ENCODE measurements at places on chromosomes 7 and 10.

DNA sequence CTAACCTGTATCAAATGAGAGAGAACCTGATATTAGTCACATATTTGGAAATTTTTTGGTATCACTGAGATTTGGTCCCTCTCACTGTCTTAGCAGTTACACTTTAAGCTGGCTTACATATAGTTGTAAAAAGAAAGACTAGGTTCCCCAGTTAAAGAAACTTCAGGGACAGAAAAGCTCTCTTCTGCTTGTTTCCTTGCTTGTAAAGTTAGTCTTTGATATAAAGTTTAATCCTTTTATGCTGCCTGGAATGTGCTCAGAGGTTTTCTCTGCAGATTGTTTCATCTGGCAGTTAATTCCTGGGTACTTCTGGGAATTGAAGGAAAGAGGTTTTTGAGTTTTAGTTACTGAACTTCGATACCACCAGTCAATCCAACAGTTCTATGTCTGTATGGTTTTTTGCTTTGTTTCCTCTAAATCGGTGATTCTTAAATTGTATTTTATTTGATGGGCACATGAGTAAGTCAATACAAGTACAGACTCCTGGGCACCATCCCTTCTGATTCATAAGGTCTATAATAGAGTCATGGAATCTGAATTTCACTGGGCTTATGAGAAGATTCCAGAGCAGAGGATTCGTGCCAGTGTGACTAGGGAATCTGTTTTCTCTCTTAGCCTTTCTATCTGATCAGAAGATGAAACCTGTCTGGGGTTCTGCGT, 1080.9 kb upstream of the C7orf33 start:
- no peak for DNase-seq

DNA sequence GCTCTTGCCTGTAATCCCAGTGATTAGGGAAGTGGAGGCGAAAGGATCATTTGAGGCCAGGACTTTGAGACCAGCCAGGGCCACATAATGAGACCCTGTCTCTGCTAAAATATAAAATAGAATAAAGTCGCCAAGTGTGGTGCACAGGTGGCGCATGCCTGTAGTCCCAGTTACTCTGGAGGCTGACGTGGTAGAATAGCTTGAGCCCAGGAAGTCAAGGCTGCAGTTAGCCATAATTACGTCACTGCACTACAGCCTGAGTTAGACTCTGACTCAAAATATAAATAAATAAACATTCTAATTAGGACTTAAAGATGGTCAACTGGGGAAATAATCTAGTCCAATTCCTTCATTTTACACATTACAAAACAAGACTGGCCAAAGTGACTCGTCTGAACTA, 768 bp downstream of the CHCHD2 start:
- peak; percentile 17 for DNase-seq

GRCh38 chr7:41058986-41059741, 643.7 kb downstream of the INHBA start:
- no peak for DNase-seq

DNA sequence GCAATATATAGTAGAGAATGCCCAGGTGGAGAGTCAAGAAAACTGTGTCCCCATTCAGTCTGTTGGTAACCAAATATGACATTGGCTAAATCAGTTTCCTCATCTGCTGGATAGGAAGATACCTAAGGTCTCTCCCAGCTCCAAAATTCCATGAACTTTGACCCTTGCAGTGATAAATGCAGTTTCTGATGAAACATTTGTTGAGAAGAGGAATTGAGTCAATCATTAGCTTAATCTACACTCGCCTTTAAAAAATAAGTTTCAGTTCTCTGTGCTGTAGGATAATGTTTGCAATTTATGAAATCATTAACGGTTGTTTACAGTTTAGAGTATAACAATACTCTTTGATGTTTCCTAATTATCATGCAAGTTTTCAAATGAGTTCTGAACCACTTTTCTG, 38.0 kb upstream of the SLC25A13 start:
- DNase-seq = no peak

DNA sequence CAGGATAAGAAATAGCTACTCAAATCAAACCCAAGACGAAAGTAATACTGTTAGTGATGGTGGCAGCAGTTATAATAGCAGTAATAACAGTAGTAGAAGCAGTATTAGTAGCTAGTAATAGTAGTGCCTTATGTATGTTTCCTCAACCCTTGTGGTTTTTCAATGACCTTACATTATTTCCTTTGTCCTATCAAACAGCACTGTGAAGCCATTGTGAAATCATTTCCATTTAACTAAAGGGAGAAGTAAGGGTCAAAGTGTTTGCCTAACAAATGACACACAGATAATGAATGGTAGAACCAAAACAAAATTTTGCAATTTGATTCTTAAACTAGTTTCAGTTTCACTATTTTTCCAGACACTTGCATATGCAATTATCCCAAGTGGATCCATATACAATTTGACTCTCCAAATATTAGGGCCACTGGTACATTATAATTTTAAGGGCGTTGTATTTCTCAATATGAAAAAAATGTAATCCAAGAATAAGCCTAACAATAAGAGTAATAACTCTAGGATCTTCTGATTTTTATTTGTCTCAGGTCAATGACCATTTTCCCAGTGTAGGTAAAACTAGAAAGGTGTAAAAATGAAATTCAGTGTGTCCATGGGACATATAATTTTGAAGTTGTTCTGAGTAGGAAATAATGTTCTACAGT, 33.7 kb upstream of the TMEM26 start:
- DNase-seq = no peak

DNA sequence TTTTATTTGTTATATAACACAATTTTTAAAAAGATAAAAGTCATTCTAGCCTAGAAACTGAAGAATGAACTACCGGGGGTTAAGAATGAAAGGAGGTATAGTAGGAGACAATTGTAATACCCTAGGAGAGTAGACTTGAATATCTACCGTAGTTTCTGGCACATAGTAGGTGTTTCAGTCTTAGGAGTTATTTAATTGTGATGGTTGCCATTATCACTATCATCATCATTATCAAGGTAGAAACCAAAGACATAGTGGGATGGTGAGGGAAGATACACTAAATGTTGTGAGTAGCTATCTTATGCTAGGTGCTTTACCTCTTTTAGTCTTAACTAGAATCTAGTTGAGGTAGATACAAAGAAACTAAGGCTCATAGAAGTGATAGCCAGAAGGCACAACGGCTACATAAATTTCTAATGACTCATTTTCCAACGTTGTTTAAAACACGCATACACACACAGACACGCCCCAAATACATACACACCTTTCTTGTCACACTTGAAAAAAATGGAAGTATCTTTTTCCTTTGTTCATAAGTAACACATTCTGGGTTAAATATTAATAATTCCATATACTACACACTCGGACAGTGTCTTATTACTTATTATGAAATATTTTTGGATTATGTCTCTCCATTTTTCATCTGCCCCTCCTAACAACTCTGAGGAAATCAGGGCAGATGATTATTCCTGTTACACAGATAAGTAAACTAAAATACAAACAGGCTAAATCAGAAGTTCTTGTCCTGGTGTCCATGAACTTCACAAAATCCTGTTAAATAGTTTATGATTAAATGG, 2.0 kb upstream of the ANLN start:
- DNase-seq = no peak

GRCh38 chr10:62813981-62814380, 2.2 kb downstream of the EGR2 start:
- DNase-seq = no peak

GRCh38 chr7:49703881-49704280, 69.6 kb upstream of the VWC2 start:
- DNase-seq = no peak

DNA sequence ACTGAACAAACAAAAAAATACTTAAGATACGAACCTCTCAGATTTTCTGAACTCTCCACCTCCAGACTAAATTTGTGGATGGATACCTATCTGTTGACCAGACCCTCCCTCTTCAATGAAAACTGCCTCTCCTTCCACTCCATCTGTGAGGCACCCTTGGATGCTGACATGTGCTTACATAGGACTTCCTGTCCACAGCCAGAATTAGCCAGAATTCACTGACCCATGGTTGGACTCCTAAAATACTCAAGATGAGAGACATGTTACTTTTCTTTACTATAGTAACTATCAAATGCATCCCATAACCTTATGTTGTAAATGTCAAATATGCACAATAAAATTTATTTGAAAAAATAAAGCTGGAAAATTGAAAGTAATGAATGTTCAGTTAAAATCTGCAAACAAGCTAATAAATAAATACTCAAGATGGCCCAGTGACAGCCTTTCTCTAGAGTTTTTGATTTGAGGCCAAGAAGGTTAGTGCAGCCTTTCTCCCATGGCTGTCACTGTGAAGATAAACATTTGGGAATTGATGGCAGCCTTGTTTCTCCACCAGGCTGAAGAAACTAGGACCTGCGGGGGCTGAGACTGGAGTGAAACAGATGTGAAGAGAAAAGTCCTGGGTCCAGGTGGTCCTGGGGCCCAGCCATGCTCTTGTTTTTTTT, 287.0 kb downstream of the ZEB1 start:
- DNase-seq = no peak

DNA sequence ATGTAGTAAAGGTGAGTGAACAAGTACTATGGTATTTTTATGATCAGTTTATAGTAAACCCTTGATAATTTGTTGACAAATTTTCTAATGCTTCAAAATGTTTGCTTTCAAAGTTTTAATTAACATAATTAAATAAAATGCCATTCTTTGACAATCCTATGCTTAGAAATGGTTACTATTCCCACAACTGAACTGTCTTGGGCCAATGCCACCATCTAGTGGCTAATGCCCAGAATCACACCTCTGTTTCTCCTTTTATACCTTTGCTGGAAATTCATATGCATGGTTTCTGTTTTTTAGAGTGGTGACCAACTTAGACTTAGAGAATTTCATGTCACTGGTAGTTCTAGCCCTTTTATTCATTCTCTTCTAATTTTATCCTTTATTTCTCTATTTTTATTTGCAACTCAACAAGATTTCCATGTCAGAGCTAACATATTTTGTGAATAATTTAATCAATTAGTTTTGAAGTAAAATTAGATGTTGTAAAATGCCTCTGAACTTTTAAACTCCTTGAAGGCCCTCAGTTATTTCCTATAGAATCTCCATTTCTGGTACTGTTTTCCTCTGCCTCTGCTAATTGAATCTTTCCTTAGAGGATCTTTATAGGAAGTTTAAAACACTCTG, 31.1 kb downstream of the PCGF5 start:
- peak; percentile 64 for DNase-seq

- DNase-seq = no peak
Observed at GRCh38 chr10:8975535-8975934, 921.0 kb downstream of the GATA3 start.

DNA sequence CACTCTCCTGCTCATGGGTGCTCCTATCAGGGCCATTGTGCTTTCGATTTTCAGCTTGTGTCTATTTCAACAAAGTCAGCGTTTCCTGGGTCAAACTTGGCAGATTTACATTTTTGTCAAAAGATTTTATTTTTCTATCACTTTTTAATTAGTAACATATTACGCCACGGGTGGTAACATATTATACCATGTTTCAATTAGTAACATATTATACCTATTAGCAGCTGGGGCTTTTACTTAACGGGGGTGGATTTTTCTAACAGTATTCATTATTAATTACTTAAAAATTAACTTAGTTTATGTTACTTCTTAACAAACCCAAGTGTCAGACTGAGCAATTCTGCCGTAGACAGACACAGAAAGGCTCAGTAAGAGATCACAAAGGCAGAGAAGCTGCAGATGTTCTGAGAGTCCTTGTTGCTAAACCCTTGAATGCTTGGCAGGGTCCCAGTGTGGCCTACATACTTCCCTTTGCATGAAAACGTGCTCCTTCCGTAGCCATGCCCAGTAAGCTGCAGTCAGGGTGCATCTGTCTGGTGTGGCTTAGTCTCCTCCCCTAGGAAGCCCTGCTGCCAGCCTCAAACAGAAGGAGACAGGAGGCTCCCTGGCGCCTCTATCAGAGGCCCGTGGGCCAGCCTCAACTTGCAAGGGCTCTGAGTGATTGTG, 263.1 kb upstream of the CXCL12 start:
- no peak for DNase-seq

DNA sequence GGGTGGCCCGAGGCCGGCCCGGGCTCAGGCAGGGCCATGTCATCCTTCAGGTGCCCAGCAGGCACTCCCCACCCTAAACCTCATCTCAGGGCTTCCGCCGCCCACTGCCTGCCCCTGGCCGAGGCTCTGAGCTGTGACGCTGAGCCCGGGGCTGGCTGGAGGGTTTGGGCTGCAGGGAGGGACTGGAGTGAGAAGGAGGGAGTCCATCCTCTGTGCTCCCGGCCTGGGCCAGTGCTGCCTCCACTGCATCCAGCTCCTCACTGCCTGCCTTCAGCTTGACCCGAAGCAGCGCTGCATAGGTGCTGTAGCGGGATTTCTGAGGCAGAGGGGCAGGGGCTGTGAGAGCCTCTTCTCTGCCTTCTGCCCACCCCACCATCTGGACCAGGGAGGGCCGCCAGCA, 7.6 kb downstream of the NFKB2 start:
- DNase-seq = no peak

GRCh38 chr10:69069090-69070042, 18.5 kb upstream of the SRGN start:
- DNase-seq = no peak

- DNase-seq = no peak
Observed at GRCh38 chr7:44156453-44157010, 15.4 kb upstream of the MYL7 start.

DNA sequence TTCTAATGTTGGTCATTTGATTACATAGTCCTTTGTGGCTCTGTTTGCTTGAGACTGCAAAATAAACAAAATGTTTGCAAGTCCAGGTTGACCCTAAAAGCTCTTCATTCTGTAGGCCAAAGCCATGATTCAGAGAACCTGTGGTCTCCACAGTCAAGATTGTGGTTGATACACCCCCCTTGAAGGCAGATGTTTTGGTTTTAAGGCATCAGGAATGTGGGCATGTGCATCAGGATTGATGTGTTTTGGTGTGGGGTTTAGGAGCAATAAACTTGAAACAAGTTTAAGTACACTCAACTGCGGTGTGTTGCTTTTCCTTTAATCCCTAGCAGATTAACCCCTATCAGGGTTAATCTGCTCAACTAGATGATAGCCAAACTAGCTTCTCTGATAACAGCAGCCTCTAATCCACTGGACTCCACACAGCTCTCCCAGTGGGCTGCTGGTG, 379.1 kb upstream of the GALNT17 start:
- DNase-seq = no peak

GRCh38 chr10:35928748-35929147, 286.7 kb upstream of the FZD8 start:
- DNase-seq = no peak

- no peak for DNase-seq
Observed at GRCh38 chr10:72133517-72133916, 45.2 kb upstream of the SPOCK2 start.

- no peak for DNase-seq
Observed at GRCh38 chr7:44673324-44673723, 66.9 kb downstream of the OGDH start.

- no peak for DNase-seq
Observed at GRCh38 chr7:121633186-121633585, 237.1 kb upstream of the FAM3C start.

- DNase-seq = no peak
Observed at GRCh38 chr7:92313055-92313454, 67.3 kb downstream of the ANKIB1 start.

GRCh38 chr10:68184546-68184945, 47.4 kb downstream of the ATOH7 start:
- no peak for DNase-seq

GRCh38 chr10:87504307-87504639, 420 bp upstream of the MINPP1 start:
- DNase-seq = no peak
